ENCODE measurements at places on chromosomes 1 and 21.

GRCh38 chr1:24351918-24352627, 32.9 kb downstream of the GRHL3 start:
- no peaks in the 10 kb centered on the region for H3K27me3 ChIP-seq
- no peaks in the 10 kb centered on the region for H3K4me1 ChIP-seq
- no peak overlapping the region for H3K27ac ChIP-seq
- no peak for DNase-seq

GRCh38 chr1:42311138-42311537, 23.9 kb downstream of the FOXJ3 start:
- DNase-seq: no peak
- H3K27me3 ChIP-seq: no peaks in the 10 kb centered on the region
- H3K36me3 ChIP-seq: no peaks in the 10 kb centered on the region
- H3K4me3 ChIP-seq: no peak overlapping the region
- no peak overlapping the region for H3K27ac ChIP-seq

DNA sequence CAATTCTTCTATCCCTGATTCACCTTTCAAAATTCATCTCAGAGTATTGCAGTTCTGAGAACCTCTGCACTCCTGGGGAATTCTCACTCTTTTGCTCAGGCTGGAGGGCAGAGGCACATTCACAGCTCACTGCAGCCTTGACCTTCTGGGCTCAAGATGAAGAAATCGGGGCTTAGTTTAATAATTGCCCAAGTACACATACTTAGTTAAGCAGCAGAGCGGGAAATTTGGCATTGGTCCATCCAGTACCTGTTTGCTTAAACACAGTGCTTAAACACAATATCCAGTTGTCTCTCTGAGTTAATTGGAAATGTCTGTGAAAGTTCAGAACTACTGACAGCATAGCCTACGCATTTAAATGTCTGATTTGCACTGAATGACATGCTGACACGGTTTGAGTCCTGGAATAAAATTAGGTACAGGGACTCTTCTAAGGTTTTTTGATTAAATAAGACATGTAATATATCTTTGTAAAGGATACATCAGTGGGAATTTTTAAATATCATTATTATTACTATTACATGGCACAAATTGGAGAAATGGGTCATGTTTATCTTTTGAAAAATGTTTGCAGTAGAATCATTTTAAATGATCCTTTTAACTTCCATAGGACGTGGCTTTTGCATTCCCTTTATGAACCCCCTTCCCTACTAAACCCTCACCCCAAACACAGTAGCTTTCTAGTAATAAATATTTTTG, 337.4 kb downstream of the SRGAP2C start:
- no peak for DNase-seq
- H3K36me3 ChIP-seq: no peaks in the 10 kb centered on the region
- no peak overlapping the region for H3K4me3 ChIP-seq
- H3K4me1 ChIP-seq: peaks cover 1% of the 10 kb centered on the region
- no peaks in the 10 kb centered on the region for H3K27me3 ChIP-seq

- no peaks in the 10 kb centered on the region for H3K27me3 ChIP-seq
- H3K4me1 ChIP-seq: no peaks in the 10 kb centered on the region
- no peak overlapping the region for H3K27ac ChIP-seq
- no peaks in the 10 kb centered on the region for H3K36me3 ChIP-seq
- no peak for DNase-seq
- no peak overlapping the region for H3K4me3 ChIP-seq
Measured at GRCh38 chr1:12106153-12106552, 43.0 kb downstream of the TNFRSF8 start.

- DNase-seq: no peak
- H3K4me3 ChIP-seq: no peak overlapping the region
- no peaks in the 10 kb centered on the region for H3K27me3 ChIP-seq
- no peaks in the 10 kb centered on the region for H3K4me1 ChIP-seq
- no peaks in the 10 kb centered on the region for H3K36me3 ChIP-seq
- no peak overlapping the region for H3K27ac ChIP-seq
Measured at GRCh38 chr1:183368213-183369108, 49.7 kb downstream of the NMNAT2 start.

GRCh38 chr1:51728611-51729155, 111.8 kb downstream of the OSBPL9 start:
- no peak for DNase-seq
- H3K27me3 ChIP-seq: no peaks in the 10 kb centered on the region
- no peaks in the 10 kb centered on the region for H3K36me3 ChIP-seq
- H3K4me3 ChIP-seq: peak overlapping the region; percentile 65
- H3K4me1 ChIP-seq: peaks cover 5% of the 10 kb centered on the region

DNA sequence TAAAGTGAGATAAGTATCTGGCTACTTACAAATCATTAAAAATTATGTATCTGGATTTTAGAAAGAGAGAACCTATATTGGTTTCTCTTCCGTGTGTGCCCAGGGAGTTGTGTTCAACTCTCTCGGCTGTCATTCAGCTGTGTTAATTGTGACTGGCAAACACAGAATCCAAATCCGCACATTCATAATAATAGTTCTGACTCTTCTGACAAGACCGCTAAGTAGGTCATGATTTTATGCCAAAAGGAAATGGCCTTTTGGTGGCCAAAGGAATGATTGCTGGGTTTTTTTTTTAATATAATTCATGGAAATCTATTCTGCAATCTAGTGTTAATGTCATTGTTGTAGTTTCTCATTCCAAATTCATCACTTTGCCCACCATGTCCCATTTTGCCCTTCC, 110.7 kb downstream of the AK5 start:
- no peaks in the 10 kb centered on the region for H3K36me3 ChIP-seq
- no peaks in the 10 kb centered on the region for H3K4me1 ChIP-seq
- no peaks in the 10 kb centered on the region for H3K27me3 ChIP-seq
- no peak overlapping the region for H3K4me3 ChIP-seq

DNA sequence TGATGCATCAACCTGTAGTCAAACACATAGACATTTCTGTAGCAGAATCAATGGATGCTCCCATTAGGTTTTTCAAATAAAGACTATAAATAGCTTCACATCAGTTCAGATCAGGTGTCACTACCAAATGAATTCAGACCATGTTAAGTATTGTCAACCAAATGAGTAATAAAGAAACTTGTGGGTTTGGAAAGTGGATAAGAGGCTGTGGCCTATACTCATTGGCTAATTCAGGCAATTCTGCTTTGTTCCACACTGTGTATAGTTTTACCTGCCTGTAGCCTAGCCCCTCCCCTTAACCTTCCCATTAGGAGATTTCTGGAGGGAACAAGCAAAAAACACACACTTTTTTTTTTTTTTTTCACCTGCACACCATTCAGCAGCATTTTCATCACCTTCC, 321.2 kb downstream of the HLX start:
- H3K27ac ChIP-seq: no peak overlapping the region
- H3K4me1 ChIP-seq: no peaks in the 10 kb centered on the region
- no peak overlapping the region for H3K4me3 ChIP-seq

DNA sequence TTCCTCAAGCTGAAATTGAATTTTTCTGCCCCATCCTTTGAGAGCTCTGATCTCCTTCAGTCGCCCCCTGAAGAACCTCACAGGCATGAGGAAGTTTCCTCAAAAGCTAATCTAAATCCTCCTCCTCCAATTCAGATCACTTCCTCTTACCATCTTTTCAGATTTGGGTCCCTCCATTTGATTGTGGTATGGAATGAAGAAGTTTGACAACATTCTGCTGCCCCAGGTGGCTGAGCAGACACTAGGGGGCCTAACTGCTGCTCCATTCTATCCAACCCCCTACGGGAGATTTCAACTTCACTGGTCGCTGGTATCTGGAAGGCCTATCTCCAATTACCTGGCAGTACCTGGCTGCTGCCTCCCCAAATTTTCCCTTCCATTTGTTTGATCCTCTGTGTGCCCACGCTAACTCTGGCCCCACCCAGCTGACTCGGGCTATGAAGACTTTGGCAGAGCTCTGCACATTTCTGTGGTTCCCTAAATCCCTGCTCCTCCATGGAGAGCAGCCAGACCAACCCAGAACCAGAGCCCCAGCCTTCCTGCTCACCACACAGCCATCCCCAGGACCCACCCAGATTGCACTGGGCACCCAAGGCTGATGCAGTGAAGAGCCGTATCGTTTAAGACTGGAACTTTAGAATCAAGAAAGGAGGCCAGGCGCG, 7.8 kb downstream of the IRF6 start:
- DNase-seq: no peak
- no peaks in the 10 kb centered on the region for H3K27me3 ChIP-seq
- H3K27ac ChIP-seq: no peak overlapping the region
- no peaks in the 10 kb centered on the region for H3K36me3 ChIP-seq

GRCh38 chr1:36223381-36223995, 755 bp upstream of the THRAP3 start:
- peaks cover 34% of the 10 kb centered on the region for H3K4me1 ChIP-seq
- H3K36me3 ChIP-seq: no peaks in the 10 kb centered on the region
- H3K4me3 ChIP-seq: peak overlapping the region; percentile 67
- peak overlapping the region; percentile 95 for H3K27ac ChIP-seq
- no peaks in the 10 kb centered on the region for H3K27me3 ChIP-seq

- H3K27me3 ChIP-seq: no peaks in the 10 kb centered on the region
- H3K4me3 ChIP-seq: no peak overlapping the region
- no peak for DNase-seq
- no peak overlapping the region for H3K27ac ChIP-seq
- no peaks in the 10 kb centered on the region for H3K36me3 ChIP-seq
Measured at GRCh38 chr1:14974361-14974760, 179.2 kb upstream of the TMEM51 start.

DNA sequence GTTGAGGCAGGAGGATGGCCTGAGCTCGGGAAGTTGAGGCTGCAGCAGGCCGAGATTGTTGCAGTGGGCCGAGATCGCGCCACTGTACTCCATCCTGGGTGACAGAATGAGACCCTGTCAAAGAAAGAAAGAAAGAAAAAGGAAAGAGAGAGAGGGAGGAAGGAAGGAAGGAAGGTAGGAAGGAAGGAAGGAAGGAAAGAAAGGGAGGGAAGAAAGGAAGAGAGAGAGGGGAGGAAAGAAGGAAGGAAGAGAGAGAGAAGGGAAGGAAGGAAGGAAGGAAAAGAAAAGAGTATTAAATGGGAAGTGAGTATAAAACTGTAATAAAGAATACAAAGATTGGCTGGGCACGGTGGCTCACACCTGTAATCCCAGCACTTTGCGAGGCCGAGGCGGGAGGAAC, 18.4 kb upstream of the ABL2 start:
- H3K27ac ChIP-seq: no peak overlapping the region
- no peaks in the 10 kb centered on the region for H3K27me3 ChIP-seq
- no peak for DNase-seq
- H3K4me3 ChIP-seq: no peak overlapping the region

DNA sequence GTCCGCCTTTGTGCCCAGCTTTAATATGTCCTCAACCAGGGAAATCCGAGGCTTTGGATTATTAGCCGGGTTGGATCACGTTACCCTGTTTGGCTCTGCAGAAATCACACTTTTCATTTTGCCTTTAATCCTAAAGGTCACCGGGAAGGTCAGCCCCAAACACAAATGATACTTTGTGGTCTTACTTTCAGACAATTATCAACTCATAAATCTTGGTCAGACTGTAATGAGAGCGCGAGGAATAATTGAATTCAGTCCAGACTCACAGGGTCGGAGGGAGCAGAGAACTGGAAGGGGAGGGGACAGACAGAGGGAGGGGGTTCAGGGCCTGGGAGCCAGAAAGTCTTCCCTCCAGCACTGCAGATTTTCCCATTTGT, 91.7 kb upstream of the NFIA start:
- H3K27me3 ChIP-seq: no peaks in the 10 kb centered on the region
- DNase-seq: no peak
- no peaks in the 10 kb centered on the region for H3K4me1 ChIP-seq
- no peaks in the 10 kb centered on the region for H3K36me3 ChIP-seq

- H3K4me1 ChIP-seq: peaks cover 33% of the 10 kb centered on the region
- H3K36me3 ChIP-seq: no peaks in the 10 kb centered on the region
- H3K27ac ChIP-seq: no peak overlapping the region
- DNase-seq: no peak
- H3K27me3 ChIP-seq: no peaks in the 10 kb centered on the region
Measured at GRCh38 chr1:111513410-111514020, 10.1 kb upstream of the ADORA3 start.

DNA sequence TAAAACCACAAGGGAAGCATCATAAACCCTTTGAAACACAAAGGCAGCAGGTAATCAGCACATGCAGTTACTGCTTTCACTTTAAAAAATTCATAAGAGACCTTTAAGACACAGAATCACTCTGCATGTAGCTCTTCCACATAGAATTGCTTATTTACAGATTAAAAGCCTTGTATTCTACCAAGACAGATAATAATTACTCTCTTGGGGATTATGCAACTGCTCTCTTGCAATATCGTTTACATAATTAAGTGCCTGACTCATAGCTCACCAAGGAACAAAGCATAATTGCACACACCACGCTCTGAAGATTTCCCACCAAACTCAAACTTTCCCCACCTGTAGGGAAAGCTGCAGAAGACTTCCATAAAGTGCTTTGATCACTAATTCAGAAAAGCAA, 87.9 kb downstream of the VAV3 start:
- H3K27ac ChIP-seq: no peak overlapping the region
- no peaks in the 10 kb centered on the region for H3K36me3 ChIP-seq

DNA sequence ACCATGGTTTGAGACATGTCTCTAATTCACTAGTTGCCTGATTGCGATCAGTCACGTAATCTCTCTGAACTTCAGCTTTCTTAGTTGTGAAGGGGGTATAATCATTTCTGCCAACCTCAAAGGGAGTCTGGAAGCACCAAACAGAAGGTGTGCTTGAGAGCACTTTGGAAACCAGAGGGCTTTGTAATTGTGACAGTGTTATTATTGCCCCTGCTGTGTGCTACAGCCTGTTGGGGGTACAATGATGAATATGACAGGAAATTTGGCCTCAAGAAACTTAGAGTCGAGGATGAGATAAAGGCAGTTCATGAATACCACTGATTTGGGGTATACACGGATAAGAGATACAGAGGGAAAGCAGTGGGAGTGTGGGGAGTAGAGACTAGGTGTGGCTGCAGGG, 150.2 kb upstream of the CD34 start:
- H3K4me1 ChIP-seq: peaks cover 6% of the 10 kb centered on the region
- peaks cover 39% of the 10 kb centered on the region for H3K36me3 ChIP-seq
- DNase-seq: no peak
- H3K4me3 ChIP-seq: no peak overlapping the region
- H3K27me3 ChIP-seq: no peaks in the 10 kb centered on the region
- no peak overlapping the region for H3K27ac ChIP-seq

DNA sequence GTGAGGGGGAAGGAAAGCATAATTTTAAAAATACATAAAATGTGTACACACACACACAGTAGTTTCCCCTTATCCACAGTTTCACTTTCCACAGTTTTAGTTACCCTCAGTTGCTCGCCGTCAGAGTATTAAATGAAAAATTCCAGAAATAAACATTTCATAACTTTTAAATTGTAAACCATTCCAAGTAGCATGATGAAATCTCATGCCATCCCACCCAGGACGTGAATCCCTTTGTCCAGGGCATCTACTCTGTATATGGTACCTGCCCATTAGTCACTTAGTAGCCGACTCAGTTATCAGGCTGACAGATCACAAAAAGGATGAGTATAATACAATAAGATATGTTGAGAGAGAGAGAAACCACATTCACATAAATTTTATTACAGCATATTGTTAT, 36.2 kb downstream of the EPS15 start:
- H3K4me3 ChIP-seq: no peak overlapping the region
- no peaks in the 10 kb centered on the region for H3K27me3 ChIP-seq
- H3K4me1 ChIP-seq: no peaks in the 10 kb centered on the region

GRCh38 chr1:220378571-220379302, 106.5 kb upstream of the RAB3GAP2 start:
- H3K27ac ChIP-seq: no peak overlapping the region
- no peak for DNase-seq
- no peaks in the 10 kb centered on the region for H3K36me3 ChIP-seq
- H3K4me1 ChIP-seq: no peaks in the 10 kb centered on the region
- H3K27me3 ChIP-seq: no peaks in the 10 kb centered on the region
